ENCODE measurements at places on chromosomes 5 and 9.

DNA sequence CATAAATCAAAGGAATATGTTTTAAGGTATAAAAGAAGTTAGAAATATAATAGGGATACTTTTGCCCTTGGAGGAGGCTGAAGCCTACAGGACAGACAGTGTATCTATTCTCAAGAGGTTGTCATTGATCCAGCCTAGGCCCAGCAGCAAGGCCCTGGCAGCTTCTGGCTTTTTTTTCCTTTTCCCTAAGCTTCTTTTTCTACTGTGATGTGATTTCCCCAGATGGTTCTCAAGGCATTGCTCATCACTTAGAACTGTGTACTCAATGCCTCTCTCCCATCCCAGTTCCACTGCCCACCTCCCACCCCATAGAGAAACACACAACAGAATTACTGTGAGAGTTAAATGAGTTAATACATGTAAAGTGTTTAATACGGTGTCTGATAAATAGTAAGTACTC lies 88.6 kb downstream of the SLC44A1 start:
- no peak for DNase-seq

DNA sequence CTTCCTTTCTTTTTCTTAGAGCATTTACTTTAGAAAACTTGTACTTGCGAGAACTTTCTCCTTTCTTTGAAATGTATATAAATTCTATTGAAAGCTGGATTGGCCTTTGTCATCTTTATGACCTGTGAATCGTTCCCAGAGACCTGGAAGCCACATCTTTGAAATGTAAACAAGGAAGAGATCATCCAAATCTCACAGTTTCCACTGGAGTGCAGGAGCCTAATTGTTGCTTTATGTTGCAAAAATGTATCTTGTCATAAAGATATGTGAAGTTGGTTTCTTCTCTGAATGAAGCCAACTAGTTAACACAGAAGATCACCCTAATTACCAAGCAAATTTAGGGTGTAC lies 1101.8 kb downstream of the TAF11L14 start:
- no peak for DNase-seq

DNA sequence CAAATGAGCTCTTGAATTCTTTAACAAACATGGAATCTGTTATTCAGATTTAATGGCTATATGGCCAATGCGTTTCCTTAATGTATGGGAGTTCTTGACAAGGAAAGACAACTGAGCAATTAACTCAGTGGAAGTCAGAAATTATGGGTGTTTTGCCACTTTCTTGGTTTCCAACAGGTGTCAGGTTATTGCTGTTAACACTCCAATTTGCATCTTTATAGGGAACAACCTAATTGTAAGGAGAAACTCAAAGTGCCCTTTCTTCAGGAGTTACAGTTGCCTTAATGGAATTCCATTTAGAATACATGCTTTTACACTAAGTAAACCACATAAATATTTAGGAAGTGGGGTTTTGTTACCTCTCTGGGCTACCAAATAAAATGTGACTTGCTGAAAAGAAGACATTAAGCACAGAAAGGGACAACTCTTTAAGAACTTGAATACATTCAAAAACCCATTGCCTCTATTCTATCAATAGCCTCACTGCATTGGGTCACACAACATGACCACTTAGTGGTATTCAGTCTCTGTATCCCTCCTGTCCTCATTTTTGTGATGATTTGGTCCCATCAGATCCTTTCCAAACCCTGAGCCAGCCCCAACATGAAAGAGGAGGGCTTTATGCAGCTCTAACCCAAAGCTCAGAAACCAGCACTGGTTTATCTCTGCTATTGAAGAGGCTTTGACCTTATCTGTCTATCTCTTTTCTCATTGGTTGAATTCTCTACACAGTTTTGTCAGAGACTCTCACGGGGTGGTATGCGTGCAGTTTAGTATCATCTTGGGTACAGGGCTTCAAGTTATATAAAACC lies 118.7 kb downstream of the EDIL3 start:
- no peak for DNase-seq

- no peak for DNase-seq
Observed at GRCh38 chr9:38747067-38747466, 27.1 kb upstream of the FAM240B start.

- DNase-seq = no peak
Observed at GRCh38 chr5:136205061-136205702, 12.2 kb upstream of the SMIM32 start.

GRCh38 chr9:4341554-4341953 lies 41.7 kb upstream of the GLIS3 start:
- no peak for DNase-seq

- no peak for DNase-seq
Observed at GRCh38 chr5:51566953-51567352, 183.7 kb downstream of the ISL1 start.

DNA sequence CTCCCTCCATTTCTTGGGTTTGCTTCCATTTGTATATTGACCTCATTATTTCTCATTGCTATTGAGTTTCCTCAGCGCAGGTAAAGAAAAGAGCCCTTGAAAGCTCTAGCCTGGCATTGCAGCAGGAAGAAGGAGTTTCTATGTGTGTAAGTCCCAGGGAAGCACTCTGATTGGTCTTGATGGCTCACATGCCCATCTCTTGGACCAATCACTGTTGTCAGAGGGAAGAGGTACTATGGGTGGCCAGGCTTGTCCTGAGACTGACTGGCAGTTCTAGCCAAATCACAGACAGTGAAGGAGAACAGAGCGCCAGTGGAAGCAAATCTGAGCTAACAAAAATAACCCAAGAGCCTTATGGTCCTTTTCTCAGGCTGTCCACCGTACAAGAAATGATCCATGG lies 219.0 kb downstream of the PAX5 start:
- DNase-seq = no peak

- DNase-seq = no peak
Observed at GRCh38 chr9:120259100-120259499, 320.9 kb downstream of the CDK5RAP2 start.

DNA sequence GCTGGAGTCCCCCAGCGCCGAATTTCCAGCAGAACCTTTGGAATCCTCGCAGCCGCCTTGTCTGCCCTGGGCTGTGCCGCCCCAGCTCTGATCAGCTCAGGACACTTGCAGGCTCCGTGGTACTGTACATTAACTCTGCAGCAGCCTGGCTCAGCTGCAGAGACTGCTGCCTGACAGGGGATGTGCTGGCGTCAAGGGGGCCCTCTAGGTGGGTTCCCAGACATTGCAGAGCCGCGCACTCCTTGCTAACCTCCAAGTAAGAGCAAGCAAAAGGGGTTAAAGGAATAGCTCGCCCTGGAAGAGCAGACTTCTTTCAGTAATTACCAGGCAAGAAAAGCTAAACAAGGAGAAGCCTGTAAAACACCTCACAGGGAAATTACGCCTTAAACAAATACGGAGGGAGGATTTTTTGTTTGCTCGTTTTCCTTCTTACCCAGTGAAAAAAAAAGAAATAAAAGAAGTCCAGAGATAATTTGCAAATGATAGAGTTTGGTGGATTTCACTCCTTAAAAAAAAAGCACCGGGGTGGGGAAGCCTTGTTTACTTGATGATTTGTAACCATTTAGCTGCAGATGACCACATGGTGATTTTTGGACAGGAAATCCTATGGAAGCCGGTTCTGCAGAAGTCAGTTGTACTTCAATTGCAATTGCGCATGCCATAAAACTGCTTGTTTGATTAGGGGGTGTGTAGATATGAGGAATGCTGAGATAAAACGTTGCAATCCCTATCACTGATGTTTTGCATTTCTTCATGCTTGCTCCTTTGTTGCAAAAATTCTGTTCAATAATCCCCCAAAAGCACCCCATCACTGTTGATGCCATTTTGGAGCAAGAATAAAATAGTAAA lies 305.8 kb downstream of the PDE4D start:
- DNase-seq = peak; percentile 35

GRCh38 chr9:15485836-15486666 lies 24.7 kb downstream of the PSIP1 start:
- DNase-seq = no peak

GRCh38 chr9:21443849-21444625 lies 3.8 kb downstream of the IFNA1 start:
- DNase-seq = no peak

- DNase-seq = no peak
Observed at GRCh38 chr5:147930769-147931168, 24.4 kb upstream of the C5orf46 start.

GRCh38 chr5:139946006-139946405 lies 97.1 kb downstream of the NRG2 start:
- no peak for DNase-seq

DNA sequence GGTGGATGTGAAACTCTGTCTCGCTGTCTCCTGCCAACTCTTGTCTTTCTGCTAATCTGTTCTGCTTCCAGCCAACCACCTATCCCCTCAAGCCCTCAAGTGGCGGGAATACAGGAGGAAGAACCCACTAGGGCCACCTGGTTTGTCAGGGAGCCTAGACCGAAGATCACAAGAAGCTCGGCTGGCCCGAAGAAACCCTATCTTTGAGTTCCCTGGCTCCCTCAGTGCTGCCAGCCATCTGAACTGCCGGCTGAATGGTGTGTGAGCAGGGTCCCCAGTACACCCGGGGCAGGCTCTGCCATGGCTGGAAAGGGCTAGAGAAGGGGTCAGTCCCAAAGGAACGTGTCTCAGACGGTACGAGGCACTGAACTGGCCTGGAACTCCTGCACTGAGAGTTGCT lies 49.2 kb upstream of the TESK1 start:
- no peak for DNase-seq

- DNase-seq = no peak
Observed at GRCh38 chr5:122532035-122532434, 220.0 kb downstream of the SNCAIP start.

- no peak for DNase-seq
Observed at GRCh38 chr5:126514131-126514557, 80.9 kb downstream of the ALDH7A1 start.

GRCh38 chr9:23651051-23651450 lies 175.0 kb downstream of the ELAVL2 start:
- no peak for DNase-seq

GRCh38 chr5:58775701-58776262 lies 192.9 kb downstream of the RAB3C start:
- DNase-seq = no peak

GRCh38 chr5:172730981-172731679 lies 39.9 kb downstream of the DUSP1 start:
- no peak for DNase-seq

DNA sequence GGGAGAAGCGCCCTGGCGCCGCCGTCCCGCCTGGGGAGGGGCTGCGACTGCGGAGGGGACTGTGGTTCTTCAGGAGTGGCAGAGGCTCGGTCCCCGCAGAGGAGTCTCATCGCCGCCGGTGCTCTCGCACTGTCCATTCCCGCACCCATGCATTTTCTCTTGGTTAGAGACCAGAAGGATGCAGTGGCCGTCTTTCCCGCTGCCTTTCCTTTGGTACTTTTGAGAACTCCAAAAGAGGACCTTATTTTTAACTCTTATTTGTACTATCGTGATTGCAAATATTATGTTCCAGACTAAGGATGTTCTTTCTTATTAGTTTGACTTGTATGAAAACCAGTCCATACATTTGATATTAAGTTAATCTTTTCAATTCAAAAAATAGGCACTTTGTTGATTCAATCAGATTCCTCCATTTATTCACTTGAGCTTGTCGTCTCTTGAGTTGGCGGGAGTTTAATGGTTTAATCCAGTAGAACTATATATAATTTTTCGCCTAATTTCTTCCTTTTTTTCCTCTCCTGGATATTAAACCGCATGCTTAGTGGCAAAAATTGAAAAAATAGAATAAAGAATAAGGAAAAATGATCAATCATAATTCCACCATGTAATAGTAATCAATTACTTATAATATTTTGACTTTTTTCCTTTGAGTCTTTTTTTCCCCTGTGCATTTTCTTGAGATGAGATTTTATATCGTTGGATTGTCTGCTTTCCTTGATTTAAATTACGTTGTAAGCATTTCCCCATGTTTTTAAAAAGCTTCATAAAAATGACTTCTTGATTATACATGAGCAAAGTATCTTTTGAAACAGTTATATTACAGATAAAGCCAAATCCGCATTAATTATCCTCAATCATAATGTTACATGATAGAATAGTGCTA lies 861 bp downstream of the ZFYVE16 start:
- DNase-seq = peak; percentile 39

- DNase-seq = no peak
Observed at GRCh38 chr5:50786073-50786472, 119.6 kb downstream of the PARP8 start.

GRCh38 chr5:15105799-15106393 lies 234.3 kb upstream of the ANKH start:
- peak; percentile 52 for DNase-seq

GRCh38 chr5:9112520-9113291 lies 433.2 kb downstream of the SEMA5A start:
- no peak for DNase-seq

- no peak for DNase-seq
Observed at GRCh38 chr5:78367318-78367991, 7.0 kb downstream of the SCAMP1 start.

GRCh38 chr5:107668154-107669095 lies 2.3 kb downstream of the EFNA5 start:
- DNase-seq = no peak

GRCh38 chr5:71864730-71865601 lies 145.9 kb downstream of the CARTPT start:
- DNase-seq = no peak

- no peak for DNase-seq
Observed at GRCh38 chr9:135486267-135487065, 6.9 kb downstream of the PPP1R26 start.

DNA sequence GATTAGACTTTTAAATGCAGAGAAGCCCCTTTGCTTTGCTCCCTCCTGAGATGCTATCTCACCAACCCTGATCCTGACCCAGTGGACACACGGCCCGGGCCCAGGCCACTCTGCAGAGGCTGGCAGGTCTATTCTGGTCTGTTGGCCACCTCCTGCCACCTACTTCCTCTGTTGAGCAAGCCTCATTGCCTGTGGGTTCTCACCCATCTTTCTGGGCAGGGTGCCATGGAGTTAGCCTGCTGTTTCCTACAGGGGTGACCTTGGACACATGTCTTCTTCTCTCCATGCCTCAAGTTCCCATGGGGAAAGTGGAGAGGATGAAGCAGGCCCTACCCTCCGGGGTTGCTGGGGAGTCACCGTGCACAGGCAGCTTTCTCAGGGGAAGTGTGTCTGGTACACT lies 266.2 kb upstream of the IRX1 start:
- no peak for DNase-seq

DNA sequence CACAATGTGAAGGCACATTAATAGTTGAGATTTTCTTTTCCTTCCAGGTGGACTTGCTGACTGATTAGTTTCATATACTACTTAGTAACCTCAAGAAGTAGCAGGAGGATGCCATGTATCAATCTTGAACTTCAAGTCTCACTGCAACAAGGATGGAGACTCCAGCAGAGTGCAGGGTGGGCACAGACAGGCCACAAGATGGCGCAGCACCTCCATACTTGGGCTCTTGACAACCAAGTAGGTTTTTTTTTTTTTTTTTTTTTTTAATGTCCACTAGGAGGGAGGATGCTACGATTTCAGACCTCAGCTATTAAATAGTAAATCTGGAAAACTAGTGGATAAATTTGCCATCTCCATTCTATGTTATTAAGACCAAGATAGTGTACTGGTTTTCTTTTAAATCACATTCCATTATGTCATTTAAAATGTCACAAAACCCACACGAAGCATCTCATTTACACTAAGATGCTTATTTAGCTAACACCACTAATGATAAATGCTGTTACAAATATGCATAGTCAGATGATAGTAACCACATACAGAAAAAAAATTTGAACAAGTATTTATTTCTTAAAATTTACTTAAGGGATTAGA lies 58.6 kb downstream of the IL6ST start:
- DNase-seq = peak; percentile 33

- DNase-seq = no peak
Observed at GRCh38 chr9:81579381-81579780, 110.0 kb downstream of the TLE1 start.

GRCh38 chr5:71969460-71969859 lies 137.8 kb upstream of the MAP1B start:
- no peak for DNase-seq

- no peak for DNase-seq
Observed at GRCh38 chr5:163841-164240, 27.5 kb upstream of the LRRC14B start.
